Pulmonary artery endothelial cell (primary cell): ENCODE measurements at places on chromosomes 2 and 18.

- no peak for DNase-seq
Measured at GRCh38 chr2:174764280-174765255, at the start of gene CHRNA1. TSS of gene CHRNA1 (minus strand) at chr2:174764472. CDS start at chr2:174764394, 78 bp downstream.

- no peak for DNase-seq
Measured at GRCh38 chr2:121897335-121897970, 142.0 kb downstream of the TSN start.

GRCh38 chr2:164479460-164479859 lies 141.8 kb downstream of the GRB14 start:
- peak; percentile 4 for DNase-seq

GRCh38 chr18:60739212-60739611 lies 366.6 kb upstream of the MC4R start:
- DNase-seq = no peak

DNA sequence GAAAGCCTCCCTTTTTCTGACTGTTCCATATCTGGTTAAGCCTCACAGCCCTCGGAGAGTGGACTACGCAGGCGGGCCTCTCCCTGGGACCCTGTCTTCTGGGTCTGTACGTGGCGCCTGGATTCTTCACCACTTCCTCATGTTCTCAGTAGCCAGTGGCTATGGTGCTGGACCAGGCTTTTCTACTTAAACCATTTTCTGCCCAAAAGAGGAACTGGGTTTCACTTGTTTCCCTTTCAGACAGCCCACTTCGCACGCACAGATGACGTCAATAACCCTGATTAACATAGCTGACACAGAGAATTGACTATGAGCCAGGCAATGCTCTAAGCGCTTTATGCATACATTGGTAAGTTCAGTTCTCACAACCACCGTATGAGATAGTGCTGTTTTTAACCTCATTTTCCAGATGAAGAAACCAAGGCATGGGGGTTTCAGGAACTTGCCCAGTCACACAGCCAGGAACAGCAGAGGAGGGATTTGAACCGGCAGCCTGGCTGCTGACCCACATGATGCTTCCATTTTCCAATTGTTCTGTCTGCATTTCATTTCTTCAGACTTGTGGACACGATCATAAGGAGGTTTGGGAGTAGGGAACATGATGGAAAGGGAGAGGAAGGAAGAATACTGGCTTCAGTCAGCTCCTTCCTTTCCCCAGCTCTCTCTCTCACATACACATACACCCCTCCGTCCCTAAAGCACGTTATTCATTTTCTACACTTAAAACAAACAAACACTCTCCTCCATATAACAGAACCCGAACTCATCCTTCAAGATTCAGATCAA lies 41.7 kb downstream of the MYOM1 start:
- no peak for DNase-seq

GRCh38 chr2:46971929-46972328 lies 56.3 kb upstream of the MCFD2 start:
- DNase-seq = no peak

GRCh38 chr2:223319601-223320000 lies 267.6 kb downstream of the KCNE4 start:
- no peak for DNase-seq

DNA sequence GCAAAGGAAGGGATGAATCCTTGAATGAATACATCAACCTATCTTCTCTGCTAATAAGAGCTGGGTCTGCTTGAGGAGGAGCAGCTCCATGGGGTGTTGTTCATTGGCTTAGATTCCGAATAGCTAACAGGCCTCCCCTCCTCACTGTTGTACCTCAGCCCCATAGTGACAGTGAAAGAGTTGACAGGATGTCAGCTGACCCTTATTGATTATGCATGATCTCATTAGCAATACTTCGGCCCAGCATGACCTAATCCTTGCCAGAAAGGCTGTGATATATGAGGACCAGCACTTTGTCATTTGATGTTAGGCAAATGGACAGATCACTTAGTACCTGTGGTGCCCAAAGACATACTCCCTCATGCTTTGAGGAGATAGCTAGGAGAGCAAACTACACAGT lies 1333.7 kb upstream of the CELF4 start:
- DNase-seq = no peak

- no peak for DNase-seq
Measured at GRCh38 chr18:58175122-58175785, 131.2 kb downstream of the NEDD4L start.

- DNase-seq = peak; percentile 53
Measured at GRCh38 chr2:85066874-85067351, 66.3 kb upstream of the TCF7L1 start.

GRCh38 chr2:2845806-2846315 lies 514.8 kb upstream of the MYT1L start:
- no peak for DNase-seq

DNA sequence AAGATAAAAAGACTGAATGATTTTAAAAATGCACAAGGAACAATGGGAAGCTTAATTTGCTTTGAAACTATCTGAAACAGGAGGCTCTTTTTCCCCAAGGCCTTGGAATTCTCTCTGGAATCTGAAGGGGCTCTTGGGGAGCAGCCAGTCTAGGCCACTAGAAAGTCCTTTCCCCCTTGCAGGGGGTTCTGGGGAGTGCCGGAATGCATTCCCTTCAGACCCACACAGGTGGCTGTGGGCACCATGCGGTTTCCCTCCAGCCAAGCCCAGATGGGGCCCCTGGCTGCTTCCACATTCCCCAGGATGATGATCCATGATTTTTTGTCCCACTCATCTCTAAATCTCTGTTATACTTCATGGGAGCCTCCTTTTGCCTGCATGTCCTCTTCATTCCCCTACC lies 10.7 kb downstream of the GPR45 start:
- no peak for DNase-seq

GRCh38 chr2:158993030-158993429 lies 24.6 kb downstream of the TANC1 start:
- no peak for DNase-seq

- peak; percentile 67 for DNase-seq
Measured at GRCh38 chr2:157032017-157032416, 225.5 kb upstream of the GALNT5 start.

GRCh38 chr2:64317707-64318475 lies 136.1 kb upstream of the LGALSL start:
- no peak for DNase-seq

GRCh38 chr2:222398446-222398885 lies 25.9 kb upstream of the SGPP2 start:
- no peak for DNase-seq

- no peak for DNase-seq
Measured at GRCh38 chr2:181111059-181111458, 130.7 kb downstream of the UBE2E3 start.

- DNase-seq = no peak
Measured at GRCh38 chr2:63881205-63881604, 39.5 kb downstream of the UGP2 start.

DNA sequence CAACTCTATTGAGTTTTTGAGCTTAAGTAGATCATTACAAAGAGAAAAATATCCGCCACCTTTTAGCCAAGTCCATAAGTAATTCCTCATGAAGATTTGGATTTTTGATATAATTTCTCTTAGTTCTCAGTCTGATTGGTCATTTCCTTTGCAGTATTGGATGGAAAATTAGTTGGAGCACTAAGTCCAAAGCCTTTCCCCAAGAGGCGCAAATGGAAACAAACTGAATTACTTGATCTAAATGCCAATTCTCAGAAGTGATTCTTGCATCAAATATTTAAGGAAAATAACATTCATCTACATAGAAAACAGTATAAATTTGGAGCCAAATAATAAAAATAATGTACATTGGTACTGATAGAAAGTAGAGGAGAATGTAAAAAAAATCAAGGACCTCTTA lies 115.6 kb downstream of the CACNB4 start:
- DNase-seq = no peak

- no peak for DNase-seq
Measured at GRCh38 chr2:146415291-146415690, 1429.5 kb upstream of the ACVR2A start.

- no peak for DNase-seq
Measured at GRCh38 chr2:19028587-19029375, 329.6 kb downstream of the OSR1 start.

- DNase-seq = no peak
Measured at GRCh38 chr18:78743078-78743477, 236.5 kb upstream of the SALL3 start.

GRCh38 chr2:210299866-210300373 lies 15.1 kb downstream of the MYL1 start:
- no peak for DNase-seq

DNA sequence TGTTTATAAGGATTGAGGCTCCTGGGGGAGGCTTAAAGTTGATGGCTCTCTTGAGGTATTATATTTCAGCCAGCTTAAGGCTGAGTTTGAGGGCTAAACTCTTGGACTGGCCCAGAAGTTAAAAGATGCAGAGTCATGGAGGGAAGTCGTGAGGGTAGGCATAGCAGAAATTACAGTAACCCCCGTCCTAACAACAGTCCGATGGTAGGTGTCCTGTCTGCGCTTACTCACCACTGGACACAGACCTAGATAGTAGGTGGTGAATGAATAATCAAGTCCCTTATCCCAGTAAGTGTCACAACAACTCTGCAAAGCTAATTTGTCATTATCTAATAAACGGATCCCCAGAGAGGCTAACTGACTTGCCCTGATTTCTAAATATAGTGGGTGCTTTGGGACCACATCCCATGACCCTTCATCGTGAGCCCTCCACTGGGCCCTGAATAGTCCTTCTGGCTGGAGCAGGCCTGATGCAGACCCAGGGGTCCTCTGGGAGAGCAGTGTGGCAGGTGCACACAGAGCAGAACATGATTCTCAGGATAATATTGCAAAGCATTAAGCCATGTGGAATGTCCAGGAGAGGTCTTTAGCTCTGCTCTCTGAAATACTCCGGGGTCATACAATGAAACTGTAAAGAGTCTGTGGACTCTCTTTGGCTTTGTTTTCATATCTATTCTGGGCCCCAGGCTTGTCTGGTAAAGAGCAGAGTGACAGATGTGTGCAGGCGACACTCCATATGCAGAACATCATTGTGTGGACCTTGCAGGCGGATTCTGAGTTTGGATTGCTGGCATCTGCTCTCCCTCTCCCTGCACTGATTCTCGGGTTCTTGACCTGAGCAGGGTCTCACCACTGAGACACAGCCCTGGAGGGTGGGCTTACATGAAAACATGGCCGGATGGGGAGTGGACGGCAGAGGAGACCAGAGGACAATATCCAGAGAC lies 98.1 kb downstream of the RNF144A start:
- no peak for DNase-seq

- no peak for DNase-seq
Measured at GRCh38 chr2:12436483-12436882, 280.3 kb upstream of the TRIB2 start.

DNA sequence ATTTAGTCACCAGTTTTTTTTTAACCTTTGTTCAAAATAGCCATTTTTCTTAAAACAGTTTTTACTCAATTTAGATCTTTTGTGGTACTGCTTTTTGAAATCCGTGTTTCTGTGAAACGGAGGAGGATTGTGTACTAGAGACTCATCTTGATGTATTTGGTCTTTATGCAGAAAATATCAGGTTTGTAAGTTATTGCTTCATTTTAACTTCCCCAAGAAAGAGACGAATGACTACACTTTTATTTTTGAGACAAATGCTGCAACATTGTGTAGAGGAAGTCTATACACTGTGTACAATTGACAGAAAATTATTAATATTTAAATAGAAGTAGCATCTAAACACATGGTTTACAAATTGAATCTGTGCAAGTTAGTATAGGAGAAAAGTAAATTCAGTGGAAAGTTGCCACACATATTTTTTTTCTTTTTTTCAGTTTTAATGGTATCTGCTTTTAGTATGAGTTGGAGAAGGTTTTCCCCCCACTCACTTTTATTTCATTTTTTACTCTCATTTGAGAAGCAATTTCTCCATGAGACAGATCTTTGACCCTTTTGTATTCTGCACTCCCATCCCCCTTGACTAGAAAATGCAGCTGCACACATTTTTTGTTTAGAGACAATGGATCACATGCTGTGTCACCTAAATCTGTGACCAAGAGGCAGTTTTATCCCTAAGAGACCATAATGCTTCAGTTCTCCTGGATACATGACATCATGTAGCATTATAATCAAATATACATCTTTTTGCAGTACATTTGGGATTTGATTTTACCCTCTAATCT lies 200.8 kb upstream of the STON1 start:
- DNase-seq = no peak

DNA sequence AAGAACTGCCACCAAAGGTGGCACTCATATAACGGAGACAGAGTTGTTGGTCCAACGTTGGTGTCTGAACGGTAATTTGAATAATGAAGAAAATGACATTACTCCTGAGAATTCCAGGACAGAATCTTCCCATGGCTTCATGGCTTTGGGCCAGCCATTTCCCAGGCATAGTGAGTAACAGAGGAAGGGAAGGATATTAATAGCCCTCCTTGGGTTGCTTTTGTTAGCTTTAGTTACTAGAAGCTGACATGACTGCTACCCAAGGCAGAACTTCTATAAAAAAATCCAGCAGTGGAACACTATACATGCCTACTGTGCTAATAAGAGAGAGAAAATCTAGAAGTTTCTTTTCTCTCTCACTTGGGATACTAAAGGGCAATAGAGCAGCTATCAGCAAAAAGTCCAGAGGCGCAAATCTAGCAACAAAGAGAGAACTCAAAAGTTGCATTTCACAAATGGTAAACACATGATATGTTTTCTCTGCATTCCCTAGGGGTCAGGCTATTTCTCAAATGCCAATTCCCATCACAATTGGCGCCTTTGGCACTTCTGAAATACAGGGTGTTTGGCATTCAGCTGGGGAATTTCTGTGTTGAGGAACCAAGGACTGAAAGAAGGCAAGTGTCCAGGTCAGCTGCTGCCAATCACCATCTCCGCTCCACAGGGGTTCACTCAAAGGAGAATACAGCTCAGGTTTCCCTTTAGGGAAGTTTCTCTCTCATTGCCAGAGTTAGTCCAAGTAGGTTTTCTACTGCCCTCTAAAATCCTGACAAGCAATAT lies 160.8 kb upstream of the KYNU start:
- DNase-seq = peak; percentile 2

GRCh38 chr2:102783506-102784183 lies 21.8 kb downstream of the TMEM182 start:
- DNase-seq = no peak

GRCh38 chr2:230011617-230012016 lies 57.1 kb downstream of the SLC16A14 start:
- no peak for DNase-seq

GRCh38 chr2:184294831-184295230 lies 303.5 kb upstream of the ZNF804A start:
- DNase-seq = no peak

- DNase-seq = peak; percentile 66
Measured at GRCh38 chr2:161136696-161137324, 23.4 kb upstream of the TANK start.
